ENCODE measurements at places on chromosomes 2 and 18.

DNA sequence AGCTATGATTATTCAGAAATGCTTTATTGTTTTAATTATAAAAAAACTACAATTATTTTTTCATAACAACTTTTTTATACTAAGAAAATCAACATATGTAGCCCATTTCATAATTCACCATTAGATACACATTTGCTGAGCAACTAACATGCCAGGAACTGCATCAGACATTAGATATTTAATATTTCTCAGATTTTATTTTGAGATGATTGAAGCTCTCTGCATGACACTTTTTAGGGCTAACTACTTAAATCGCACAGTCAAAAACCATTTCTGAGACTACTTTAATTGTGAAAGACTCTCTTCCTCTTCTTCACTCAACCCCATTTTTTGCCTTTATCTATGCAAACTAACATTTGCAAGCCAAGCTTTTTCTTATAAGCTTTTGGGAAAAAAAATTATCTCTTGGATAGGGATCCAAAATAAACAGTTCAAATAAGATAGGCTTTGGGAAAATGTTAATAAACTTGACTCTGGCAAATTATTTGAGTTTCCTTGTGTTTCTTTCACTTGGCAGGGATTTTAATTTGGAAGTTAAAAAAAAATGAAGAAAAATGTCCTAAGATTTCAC lies 9.1 kb upstream of the COL3A1 start:
- no peak for DNase-seq

GRCh38 chr2:215156453-215156852 lies 18.0 kb upstream of the ABCA12 start:
- DNase-seq, result no peak

GRCh38 chr2:28135324-28135723 lies 244.8 kb downstream of the BABAM2 start:
- no peak for DNase-seq

- peak; percentile 25 for DNase-seq
Measured at GRCh38 chr2:17752892-17753802, 463 bp downstream of the SMC6 start.

GRCh38 chr2:150097901-150098531 lies 389.5 kb downstream of the RND3 start:
- DNase-seq, result no peak

DNA sequence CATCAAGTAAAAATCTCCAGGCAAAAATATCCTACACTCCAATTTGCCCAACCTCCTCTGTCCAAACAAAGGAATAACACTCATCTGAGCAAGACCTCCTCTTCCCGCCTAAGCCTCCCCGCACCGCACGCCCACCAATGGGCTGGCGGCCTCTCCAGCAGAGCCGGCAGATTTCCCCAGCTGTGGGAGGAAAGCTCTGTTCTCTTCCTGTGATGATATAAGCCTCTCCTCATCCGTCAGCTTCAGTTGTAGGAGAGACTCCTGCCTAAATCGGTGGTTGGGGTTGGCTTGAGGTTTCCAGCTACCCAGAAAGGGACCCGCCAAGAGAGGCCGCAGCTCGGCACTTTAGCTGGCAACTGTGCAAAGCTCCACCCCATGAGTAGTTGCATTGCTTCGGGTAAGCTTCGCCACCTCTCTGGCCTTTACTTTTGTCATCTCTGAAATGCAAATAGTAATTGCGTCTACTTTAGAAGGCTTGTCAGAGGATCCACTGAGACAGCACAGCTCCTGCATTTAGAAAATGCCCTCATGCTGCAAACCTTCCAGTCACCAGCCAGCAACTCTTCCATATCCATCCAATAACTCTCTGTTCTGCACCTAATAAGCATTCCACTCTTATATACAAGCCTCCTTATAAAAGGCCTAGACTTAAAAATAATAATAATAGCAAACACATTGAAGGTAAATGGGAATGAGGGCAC lies 146.4 kb downstream of the MYT1L start:
- DNase-seq, result no peak

DNA sequence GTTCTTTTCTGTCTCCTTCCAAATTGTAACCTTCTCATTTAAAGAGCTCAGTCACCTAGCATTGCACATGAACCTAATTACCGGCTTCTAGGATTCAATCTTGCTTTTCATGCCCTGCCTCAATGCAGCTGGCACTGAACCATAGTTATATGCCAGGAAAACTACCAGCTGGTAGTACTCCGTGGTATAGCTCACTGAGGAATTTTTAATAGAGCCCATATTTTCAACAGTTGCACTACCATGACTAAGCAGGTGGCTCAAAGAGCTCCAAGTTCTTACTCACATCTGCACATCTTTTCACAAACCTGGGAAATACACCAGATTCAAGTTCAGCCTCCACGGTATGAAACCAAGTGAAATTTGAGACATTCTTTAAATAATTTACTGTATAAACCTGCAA lies 363.5 kb downstream of the GRB14 start:
- no peak for DNase-seq

- no peak for DNase-seq
Measured at GRCh38 chr18:57433934-57434535, 1.1 kb upstream of the ONECUT2 start.

DNA sequence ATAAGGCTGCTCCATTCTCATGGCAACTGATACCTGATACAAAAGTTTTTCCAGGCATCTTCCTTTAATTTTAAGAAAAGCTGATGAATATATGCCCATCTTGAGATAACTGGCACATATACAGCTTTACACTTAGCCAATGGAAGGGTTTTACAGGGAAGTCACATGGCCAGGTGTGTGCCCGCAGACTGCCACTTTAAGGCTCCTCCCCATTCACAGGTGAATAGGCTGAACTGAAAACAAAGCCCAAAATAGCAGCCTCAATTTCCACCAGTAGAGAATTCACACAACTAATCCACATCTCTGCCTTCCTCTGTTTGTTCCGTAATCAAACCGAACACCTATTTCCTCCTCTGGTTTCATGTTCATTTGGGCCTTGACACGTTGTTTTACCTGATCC lies 9.8 kb upstream of the ME2 start:
- no peak for DNase-seq

GRCh38 chr2:160918906-160919503 lies 241.2 kb upstream of the TANK start:
- DNase-seq, result no peak
